ENCODE measurements at places on chromosomes 16 and 17.

DNA sequence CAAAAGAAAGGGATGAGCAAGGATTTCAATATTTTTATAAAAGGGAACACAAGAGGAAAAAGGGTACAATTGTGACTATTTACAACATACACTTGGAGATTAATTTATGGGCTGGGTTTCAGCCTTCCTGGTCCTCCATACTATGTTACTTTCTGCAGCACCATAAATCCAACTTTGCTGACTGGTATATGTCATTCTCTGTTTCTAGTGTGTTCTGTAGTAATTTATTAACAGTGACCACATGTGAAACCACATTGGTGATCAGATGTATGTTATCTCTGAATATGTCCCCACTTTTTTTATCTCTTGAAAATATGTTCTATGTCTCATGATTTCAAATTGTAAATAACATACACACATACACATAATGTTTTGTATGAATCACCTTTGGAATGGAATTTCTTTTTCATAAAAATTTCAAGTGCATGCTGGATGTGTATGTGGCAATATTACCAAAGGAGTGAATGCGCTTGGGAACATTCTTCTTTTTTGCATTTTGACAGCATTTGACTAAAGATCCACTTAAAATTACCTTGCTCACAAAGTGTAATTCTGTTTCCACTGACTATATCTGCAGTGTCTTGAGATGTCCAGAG lies 2.9 kb upstream of the LYRM9 start:
- no peak for DNase-seq

GRCh38 chr17:83149761-83150251 lies 70.4 kb downstream of the METRNL start:
- no peak for DNase-seq

DNA sequence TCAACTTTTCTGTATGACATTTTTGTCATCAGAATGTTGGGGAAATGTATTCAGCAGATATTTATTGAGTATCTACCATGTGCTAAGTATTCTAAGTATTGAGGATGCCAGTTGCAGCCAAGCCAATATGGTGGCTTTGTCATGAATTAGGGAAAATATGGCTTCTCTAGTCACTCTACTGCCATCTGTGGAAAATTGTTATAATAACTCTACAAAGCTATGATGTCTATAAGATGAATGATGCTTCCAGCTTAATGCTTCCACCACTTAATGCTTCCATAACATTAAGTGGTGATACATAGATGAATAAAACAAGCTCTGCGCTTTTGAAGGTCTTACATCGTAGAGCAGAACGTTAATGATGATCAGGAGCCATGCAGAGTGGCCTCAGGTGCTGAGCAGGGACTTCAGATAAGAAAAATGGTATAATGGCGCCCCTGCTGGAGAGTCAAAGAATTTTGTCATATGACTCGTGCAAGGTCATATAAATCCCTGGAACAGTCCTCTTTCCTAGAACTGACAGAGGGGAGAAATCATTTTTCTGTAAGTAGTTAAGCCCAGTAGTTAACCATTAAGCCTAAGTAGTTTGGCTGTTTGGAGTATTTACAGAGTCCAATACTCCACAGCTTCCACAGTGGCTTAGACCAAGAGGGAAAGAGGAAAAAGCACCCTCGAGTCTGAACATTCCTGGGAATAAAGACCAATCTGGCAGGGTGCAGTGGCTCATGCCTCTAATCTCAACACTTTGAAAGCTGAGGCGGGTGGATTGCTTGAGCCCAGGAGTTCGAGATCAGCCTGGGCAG lies 2.7 kb upstream of the TMIGD1 start:
- DNase-seq, result no peak

DNA sequence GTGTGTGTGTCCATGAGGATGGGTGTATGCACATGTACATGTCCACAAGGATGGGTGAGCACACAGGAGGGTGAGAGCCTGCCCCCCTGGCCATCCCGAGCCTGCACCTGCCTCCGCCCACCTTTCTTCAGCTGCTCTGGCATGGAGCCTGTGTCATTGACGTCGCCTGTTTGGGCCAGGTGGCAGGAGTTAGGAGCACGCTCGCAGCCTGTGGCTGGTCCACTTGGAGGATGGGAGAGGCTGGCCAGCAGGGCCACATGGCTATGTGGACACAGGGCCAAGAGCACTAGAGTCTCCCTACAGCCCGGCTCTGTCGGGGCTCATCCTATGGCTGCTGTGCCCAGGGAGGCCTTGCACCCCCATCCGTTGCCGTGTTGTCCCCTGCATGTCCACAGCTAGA lies 21.4 kb downstream of the BAHCC1 start:
- DNase-seq, result no peak

DNA sequence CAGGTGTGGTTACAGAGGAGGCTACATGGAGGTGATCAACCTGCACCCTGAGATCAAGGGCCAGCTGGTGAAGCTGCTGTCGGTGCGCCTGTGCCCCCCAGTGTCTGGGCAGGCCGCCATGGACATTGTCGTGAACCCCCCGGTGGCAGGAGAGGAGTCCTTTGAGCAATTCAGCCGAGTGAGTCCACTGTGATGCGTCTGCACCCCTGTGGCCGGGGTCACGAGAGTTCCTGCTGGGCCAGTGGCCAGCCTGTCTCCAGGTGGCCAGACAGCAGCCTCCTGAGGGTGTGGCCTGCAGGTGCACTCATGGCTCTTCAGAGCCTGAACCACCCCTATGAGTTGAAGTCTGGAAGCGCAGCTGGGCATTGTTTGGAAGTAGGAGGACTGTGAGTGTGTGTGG lies 38.1 kb downstream of the GPT2 start:
- DNase-seq, result no peak
